ENCODE measurements at places on chromosomes 1 and 21.

DNA sequence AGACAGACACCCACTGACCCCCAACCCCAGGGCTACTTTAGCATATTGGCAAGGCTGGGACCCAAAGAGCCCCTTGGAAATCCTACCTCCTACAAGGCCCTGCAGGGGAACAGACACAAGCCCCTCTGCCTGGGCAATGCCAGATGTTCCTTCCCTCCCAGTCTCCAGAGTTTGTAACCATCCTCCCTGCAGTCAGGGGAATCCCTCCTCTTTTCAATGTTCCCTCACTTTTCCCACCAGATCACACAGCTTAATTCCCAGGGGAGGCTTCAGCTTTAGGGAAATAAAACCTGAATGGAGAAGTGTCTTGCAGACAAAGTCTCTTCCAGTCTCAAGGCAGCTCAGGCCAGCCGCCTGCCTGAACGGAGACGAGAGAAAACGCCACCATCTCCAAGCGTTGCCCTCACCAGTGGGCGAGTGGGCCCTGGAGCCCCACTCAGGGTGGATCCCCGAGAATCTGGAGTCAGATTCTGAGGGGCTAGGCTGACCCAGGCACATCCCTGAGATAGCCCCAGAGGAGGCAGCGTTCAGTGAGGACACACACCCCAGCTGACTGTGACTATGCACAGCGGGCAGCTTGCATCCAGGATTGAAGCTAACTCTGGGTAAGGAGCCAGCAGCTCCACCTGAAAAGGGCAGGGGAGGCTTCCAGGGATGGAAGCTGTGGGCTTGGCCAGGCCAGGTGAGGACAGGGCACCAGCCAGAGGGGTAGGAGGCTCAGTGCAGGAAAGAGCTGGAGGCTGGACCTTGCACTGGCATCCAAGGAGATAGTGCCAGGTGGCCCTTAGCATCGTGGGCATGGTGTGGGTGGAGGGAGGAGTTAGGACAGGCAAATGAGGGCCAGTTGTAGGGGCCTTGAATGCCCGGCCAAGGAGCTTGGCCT, 44.0 kb upstream of the ZC3H12A start:
- DNase-seq = no peak

GRCh38 chr1:86972262-86972661, 57.8 kb downstream of the HS2ST1 start:
- DNase-seq = no peak

- DNase-seq = no peak
Observed at GRCh38 chr1:50458507-50458906, 35.3 kb upstream of the DMRTA2 start.

- DNase-seq = no peak
Observed at GRCh38 chr1:77218477-77219165, 609 bp downstream of the PIGK start.

DNA sequence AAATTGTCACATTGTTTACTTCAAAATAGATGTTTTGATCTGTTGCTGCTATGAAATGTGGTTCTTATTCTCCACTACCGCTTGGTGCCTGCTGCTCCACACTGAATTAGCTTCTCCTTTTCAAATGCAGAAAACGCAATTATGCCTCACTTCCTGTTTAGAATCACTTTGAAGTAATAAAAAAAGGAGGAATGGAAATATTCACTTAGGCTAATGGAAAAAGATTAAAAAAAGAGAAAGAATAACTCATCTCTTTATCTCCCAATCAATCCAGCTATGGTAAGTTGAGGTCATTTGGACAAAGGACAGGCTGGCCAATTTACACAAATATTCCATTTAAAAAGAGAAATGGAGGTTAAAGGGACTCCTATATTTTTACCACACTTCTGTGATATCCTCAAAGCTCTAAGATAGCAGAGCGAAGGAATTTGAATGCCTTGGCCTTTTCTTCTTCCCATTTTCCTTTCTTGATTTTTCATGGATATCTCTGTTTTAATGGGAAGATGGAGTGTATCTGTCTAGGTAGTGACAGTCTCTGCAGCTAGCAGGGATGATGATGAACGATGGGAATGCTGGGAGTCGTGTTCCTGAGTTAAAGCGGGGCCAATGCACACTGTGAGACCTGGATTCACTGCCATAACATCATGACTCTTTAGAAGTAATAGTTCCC, 35.7 kb downstream of the RGS5 start:
- DNase-seq = no peak

DNA sequence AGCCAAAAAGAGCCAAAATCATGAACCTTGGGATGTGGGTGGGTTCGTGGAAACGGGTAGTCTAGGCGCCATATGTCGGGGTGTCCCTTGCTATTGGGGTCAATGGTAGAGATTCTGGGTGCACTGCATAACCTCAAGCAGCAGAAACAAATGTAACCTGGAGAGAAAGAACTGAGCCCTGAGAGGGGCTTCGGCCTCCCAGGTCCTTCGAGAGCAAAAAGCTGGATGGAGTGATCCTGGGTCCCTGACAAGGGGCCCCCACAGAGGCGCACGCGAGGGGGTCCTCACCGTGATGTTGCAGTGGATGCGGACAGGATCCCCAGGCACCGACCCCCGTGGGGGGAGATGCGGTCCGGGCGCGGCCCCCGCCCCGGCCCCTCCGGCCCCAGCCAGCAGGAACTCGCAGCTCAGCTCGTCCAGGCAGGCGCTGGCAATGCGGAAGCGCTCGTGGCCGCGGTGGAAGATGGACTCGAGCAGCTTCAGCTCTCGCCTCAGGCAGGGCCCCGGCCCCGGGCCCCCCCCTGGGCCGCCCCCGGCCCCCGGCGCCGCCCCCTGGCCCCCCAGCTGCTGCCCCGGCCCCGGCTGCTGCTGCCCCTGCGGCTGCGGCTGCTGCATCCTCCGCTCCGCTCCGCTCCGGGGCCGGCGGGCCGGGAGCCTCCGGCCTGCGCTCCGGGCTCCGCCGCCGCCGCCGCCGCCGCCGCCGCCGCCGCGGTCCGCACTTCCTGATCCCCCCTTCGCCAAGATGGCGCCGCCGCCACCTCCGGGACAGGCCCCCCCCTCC, at the start of gene UBE2Q1:
TSS of gene UBE2Q1 (minus strand) at position 724 of the 781 bp plus-strand sequence. CDS start at position 615, 109 bp downstream.
- peak; percentile 36 for DNase-seq

DNA sequence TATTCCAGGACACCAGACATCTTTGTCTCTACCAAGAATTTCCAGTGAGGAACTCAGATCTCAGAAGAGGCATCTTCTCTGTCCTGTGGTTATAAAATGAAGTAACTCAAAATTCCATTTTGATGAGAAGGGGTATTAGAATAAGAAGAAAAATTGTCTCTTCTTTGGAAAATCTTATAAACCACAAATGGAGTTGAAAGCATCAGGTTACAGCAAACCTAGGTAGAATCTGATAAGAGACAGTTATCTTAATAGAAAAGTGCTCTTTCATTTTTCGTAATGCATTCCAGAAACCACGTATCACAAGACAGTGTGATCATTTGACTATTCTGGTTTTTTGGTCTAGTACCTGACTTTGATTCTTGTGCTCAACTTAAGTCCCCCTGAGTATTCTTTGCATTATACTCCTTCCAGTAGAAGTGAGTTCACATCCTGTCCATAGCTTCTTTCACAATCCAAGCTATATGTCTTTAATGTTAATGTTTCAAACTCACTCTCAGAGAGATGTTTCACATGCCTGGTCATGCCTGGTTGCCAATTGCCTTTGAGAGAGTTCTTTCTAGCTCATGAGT, 120.9 kb upstream of the PRDX6 start:
- no peak for DNase-seq

GRCh38 chr1:30379684-30380624, 343.4 kb downstream of the MATN1 start:
- DNase-seq = peak; percentile 61

GRCh38 chr1:7902478-7903085, 38.1 kb downstream of the TNFRSF9 start:
- DNase-seq = peak; percentile 81

DNA sequence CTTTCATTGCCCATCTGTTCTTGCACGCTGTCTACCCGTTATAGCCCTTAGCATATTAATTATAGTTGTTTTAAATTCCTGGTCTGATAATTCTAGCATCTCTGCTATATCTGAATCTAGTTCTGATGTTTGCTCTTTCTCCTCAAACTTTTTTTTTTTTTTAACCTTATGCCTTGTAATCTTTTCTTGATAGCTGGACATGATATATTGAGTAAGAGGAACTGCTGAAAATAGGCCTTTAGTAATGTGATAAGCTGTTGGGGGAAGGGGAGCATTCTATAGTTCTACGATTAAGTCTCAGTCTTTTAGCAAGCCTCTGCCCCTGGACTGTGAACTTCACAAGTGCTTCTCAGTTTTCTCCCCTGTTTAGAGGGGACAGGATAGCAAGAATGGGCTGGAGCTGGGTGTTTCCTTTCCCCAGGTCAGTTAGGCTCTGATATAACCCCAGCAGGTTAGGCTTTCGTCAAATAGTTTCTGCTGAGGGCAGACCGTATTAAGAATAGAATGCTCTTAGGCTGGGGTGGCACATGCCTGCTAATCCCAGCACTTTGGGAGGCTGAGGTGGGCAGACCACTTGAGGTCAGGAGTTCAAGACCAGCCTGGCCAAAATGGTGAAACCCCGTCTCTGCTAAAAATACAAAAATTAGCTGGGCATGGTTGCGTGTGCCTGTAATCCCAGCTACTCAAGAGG, 62.2 kb downstream of the ZFYVE9 start:
- no peak for DNase-seq

DNA sequence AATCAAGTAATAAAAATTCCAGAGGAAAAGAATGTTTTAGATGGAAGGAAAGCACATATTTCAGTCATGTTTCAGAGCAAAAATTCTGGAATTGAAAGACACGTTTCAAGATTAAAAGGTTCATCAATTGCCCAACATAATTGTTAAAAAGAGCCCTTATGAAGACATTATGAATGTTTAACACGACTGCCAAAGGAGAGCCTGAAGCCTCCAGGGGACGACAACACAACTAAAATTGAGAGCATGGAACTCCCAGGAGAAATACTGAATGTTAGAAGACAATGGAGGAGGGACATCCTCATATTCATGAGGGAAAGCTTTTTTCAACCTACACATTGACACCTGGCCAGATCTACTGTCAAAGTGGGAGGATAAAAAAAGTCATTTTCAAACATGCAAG, 16.0 kb downstream of the OR2T11 start:
- DNase-seq = peak; percentile 9

- no peak for DNase-seq
Observed at GRCh38 chr1:94709891-94710581, 110.1 kb upstream of the SLC44A3 start.

DNA sequence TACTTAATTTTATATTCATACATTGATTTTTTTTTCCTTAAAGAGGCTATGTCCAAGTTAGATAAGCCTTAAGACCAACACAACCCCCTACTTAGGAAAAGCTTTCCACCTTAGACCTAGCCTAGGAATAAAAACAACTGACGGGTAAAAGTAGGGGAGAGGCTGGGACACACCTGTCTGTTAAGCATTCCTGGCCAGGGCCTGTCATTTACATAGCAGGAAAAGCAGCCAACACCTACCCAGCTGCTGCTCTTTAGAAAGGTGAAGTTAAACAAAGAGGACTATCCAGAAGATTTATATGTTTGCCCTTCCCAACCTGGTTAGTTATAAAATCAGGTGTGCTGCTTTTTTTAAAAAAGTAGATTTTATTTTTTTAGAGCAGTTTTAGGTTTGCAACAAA, 29.1 kb upstream of the SAMD13 start:
- no peak for DNase-seq

- DNase-seq = no peak
Observed at GRCh38 chr1:246837418-246838117, 94.2 kb downstream of the AHCTF1 start.

DNA sequence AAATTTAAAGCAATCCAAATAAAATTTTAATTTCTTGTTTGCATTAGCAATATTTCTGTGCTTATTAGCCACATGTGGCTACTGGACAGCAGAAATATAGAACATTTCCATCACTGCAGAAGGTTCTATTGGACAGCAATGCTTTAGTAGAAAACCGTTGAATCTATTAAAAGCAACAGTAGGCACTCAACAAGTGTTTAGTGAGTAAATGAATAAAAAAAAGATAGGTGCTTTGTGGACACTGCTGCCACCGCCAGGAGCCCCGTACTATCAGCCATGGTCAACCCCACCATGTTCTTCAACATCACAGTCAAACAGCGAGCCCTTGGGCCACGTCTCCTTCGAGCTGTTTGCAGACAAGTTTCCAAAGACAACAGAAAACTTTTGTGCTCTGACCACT, 74.5 kb upstream of the MUTYH start:
- DNase-seq = no peak

- DNase-seq = no peak
Observed at GRCh38 chr1:31586376-31587327, 10.3 kb downstream of the TINAGL1 start.

DNA sequence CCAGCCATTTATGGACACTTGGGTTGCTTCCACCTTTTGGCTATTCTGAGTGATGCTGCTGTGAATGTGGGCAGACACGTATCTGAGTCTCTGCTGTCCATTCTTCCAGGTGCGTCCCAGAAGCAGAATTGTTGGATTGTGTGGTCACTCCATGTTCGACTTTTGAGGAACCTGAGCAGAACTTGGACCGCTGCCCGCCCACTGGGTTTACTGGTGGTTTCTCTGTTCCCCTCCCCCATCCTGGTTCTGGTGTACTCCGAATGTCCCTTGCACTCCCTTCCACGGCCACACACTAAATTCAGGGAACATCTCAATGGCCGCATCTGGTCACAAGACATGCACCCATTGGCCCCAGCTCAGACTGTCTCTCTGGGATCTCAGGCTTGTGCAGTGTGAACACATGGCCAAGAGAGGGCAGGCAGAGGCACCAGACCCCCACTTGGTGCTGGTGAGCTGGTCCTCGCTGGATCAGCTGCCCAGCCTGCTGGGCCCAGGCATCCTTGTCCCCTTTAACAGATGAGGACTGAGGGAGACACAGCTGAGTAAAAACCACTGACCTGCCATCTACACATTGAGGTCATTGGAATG, 565.1 kb downstream of the NPHP4 start:
- no peak for DNase-seq

- DNase-seq = no peak
Observed at GRCh38 chr1:201311356-201312011, 28.2 kb downstream of the PKP1 start.

GRCh38 chr1:9823943-9824701, at the start of gene CLSTN1:
TSS of gene CLSTN1 (minus strand) at chr1:9823965. CDS start at chr1:9823733, 232 bp downstream.
- peak; percentile 91 for DNase-seq

DNA sequence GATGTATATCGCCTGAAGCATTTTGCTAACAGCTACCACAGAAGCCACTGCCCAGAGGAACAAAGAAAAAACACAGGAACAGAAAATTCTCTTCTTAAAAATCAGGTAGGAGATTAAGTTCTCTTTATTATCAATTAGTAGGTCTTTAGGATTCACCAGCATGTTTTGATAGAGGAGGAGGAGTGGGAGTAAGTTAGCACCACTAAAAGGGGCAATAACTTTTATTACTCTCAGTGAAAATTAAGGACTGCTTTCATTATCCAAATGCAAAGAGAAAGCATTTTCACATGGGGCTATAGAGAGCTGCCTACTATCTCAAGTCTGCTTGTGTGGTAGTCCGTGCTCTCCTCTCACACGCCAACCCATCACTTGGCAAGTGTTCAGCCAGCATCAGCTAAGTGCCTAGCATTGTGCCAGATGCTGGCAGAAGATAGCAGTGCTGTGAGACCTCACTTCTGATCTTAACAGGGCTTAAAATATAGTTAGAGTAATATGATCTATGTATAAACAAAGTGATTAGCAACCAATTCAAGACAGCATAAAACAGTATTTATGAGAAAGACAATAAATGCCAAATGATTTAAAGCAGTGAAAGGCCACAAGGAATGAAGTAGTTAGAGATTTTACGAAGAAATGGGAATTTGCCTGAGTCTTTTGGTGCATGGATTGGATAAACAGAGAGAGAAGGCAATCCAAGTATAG, 39.8 kb downstream of the ASTN1 start:
- DNase-seq = no peak

All from CD4-positive, alpha-beta T cell (primary cell).